ENCODE measurements at places on chromosomes 7 and 10.

GRCh38 chr10:3014968-3015367 lies 52.4 kb upstream of the PFKP start:
- DNase-seq = no peak

GRCh38 chr10:118439824-118440223 lies 97.7 kb upstream of the FAM204A start:
- DNase-seq = no peak

- no peak for DNase-seq
These were observed 706.7 kb upstream of the PHF14 start for GRCh38 chr7:10266976-10267375.

GRCh38 chr7:151702961-151703360 lies 174.0 kb downstream of the PRKAG2 start:
- no peak for DNase-seq

DNA sequence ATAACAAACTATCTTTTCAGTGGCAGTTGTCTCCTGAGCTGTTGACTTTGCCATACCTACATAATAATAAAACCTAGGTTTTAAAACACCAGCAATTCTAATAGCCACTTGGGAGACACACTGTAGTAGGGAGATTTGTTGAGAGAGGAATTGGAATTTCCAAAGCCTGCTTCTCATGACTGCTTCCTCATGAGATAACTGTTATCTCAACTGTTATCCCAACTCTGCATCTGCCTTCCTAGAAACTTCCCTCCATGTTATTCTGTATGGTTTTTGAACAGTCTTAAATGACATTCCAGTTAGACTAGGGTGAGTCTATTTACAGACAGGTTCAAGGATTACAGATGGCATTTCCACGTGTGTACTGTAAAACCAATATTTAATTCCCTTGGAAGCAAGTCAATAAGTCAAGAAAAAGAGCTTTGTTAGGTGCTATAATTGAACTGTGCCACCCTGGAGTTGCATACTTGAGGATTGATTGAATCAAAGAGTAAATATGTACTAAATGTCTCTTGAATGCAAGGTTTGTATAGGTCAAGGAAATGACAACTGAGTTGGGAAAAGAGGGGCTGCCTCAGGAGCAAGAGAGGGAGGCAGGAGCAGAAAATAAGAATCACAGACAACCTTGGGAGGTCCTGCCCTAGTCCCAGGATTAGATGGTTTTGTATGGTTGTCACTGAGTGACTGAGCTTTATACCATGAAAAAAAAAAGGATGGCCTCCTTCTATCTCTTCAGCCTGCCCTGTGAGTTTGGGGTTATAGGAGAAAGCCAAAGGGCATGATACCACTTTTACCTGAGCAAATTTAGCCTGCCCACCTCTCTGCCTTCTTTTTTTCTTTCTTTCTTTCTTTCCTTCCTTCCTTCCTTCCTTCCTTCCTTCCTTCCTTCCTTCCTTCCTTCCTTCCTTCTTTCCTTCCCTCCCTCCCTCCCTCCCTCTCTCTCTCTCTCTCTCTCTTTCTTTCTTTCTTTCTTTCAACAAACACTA lies 9.9 kb upstream of the TM9SF3 start:
- no peak for DNase-seq

DNA sequence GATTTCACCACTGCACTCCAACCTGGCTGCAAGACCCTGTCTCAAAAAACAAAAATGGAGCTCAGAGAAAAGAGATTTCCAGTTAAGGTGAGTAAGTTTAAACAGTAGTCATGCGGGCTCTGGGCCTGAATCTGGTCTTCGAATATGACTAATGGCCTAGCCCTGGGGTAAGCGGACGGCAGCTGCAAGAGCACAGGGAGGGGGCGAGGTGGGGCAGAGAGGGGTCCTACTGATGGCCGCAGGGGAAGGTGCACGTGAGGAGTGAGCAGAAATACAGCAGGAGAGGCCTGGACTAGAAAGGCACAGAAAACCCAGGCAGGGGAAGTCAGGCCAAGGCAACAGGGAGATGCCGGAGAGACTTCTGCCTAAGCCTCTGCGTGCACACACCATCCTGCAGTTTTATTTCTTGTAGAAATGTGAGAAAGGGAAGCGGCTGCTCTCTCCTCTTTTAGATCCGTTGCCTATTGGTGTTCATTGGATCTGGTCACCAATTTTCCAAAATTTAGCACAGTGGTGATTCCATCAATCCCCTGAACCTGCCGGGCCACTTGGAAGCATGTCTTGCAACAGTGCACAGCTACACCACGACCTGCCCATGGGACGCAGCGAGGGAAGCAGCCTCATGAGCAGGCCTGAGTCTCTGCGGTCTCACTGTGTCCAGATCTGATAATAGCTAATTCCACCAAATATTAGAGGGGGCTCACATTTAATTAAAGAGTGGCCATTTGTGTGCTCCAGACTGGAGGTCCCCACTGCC lies 139.0 kb downstream of the PAXIP1 start:
- DNase-seq = no peak

GRCh38 chr10:119480667-119481066 lies 61.9 kb downstream of the RGS10 start:
- no peak for DNase-seq

DNA sequence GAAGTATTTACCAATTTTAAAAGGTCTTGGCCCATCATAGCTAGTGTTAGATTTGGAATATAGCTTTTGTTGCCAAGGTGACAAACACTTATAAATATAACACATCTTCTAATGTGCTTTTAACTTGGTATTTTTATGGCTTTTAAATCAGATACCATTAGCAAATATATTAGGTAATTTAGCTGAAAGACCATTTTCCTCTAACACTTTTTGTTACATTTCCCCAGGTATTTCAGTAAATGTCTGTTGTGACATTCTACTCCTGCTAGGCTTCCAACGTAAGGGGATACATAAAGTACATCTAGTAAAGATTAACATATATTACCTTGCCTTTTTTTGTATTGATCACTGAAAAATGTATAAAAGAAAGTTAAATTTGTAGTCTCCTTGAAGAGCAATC lies 75.0 kb upstream of the SEM1 start:
- no peak for DNase-seq

GRCh38 chr7:30193336-30193943 lies 58.7 kb downstream of the MTURN start:
- DNase-seq = no peak

DNA sequence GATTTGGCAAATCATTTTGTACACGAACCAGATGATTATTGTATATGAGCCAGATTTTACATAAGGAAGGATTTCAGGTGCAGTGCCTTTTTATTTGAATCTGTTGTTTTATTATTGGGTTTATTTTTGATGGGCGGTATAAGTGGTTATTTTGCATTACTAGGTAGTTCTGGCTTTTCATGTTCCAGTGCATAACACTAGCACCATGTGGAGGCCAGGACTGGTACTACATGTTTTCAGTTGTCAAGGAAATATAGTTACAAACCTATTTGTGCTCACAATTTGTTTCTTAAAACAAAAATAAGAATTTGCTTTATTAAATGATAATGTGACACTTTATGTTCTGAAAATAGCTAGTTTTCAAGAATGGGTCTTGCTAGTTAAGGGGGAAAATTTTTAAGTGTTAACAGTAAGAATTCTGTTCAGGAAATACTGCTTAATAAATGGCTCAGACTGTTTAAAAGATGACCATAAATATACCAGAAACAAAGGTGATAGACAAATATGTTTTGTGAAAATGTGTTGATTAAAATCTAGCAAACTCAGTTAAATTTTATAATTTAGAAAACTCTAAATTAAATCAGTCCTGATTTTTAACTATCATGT lies 7.1 kb upstream of the SEMA3E start:
- DNase-seq = peak; percentile 27

GRCh38 chr10:89122433-89123051 lies 84.6 kb downstream of the CH25H start:
- peak; percentile 30 for DNase-seq

GRCh38 chr10:43903451-43903850 lies 254.8 kb upstream of the ZNF32 start:
- DNase-seq = no peak

DNA sequence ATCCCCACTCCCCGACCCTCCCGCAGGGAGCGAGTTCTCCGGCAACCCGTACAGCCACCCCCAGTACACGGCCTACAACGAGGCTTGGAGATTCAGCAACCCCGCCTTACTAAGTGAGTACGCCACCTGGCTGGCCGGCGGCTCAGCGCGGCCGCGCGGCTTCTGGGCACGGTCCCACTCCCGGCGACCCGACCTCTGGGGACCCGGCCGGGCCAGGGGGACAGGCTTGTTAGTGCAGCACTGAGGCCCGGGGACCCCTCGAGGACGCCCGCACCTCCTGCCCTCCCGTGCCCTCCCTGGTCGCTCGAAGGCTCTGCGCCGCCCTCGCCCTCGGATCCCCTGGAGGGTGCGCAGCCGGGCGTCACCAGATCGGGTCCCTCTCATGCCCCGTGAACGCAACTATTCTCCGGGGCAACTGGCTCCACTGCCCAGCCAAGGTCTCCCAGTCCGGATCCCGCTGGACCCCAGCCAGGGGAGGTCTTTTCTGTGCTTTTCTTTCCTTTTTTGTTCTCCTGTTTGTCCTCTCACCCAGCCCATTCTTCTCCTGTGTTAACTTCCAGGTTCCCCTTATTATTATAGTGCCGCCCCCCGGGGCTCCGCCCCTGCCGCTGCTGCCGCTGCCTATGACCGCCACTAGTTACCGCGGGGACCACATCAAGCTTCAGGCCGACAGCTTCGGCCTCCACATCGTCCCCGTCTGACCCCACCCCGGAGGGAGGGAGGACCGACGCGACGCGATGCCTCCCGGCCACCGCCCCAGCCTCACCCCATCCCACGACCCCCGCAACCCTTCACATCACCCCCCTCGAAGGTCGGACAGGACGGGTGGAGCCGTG lies 81.8 kb downstream of the PAX2 start:
- DNase-seq = no peak

GRCh38 chr10:13660551-13660920 lies 73.8 kb downstream of the PRPF18 start:
- DNase-seq = no peak

DNA sequence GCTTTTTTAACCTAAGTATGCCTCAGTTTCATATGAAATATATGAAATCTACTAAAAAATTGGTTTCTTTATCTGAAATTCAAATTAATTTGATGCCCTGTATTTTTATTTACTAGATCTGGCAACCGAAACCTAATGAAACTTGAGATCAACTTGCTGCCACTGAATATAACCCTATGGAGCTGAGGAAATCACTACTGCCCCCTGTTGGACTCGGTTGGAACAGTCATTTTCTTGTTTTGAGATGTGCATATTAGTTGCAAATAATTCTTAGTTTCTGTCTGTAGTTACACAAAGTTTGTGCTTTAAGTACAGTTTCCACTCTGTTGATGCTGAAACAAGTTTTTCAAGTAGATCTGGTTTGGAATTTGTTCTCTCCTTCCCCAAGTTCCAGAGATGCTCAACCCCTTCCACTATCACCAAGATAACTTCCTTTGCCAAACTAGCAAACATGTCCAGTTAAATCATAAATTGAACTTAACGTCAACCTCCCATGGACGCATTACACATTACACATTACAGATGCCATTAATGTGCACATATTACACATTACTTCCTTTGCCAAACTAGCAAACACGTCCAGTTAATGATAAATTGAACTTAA lies 22.2 kb upstream of the EXOC4 start:
- peak; percentile 27 for DNase-seq

- DNase-seq = no peak
These were observed 63.7 kb upstream of the LAMB4 start for GRCh38 chr7:108193594-108194498.

DNA sequence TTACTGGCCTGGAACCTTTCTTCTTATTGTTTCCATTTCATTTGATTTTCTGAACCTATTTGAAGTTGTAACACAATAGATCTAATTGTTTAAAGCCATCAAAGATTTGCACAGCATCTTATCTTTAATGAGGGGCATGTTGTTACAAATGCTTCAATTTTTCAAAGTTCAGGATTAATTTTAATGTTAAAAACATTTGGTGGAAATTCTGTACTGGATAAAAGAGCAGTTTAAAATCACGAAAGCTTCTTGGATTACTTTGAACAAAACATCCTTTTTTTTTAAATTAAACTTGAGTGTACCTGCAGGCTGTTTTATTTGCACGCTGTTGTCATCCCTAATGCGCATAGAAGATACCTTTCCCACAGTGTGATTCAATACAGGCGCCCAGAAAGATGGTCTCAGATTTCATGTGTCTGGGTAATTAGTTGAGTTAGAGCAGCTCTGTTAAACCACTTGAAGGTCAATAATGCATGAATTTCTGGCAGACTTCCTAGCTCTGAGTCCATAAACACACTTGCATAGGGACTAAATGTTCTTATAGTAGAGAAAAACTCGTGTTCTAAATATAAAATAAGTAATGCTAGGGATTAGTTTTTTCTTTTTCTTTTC lies 29.3 kb upstream of the DDX50 start:
- peak; percentile 92 for DNase-seq

GRCh38 chr10:23094786-23095403 lies 484 bp upstream of the MSRB2 start:
- no peak for DNase-seq

GRCh38 chr7:2958416-2959102 lies 85.1 kb downstream of the CARD11 start:
- DNase-seq = no peak

- no peak for DNase-seq
These were observed 48.1 kb upstream of the TAS2R16 start for GRCh38 chr7:123043642-123044041.

DNA sequence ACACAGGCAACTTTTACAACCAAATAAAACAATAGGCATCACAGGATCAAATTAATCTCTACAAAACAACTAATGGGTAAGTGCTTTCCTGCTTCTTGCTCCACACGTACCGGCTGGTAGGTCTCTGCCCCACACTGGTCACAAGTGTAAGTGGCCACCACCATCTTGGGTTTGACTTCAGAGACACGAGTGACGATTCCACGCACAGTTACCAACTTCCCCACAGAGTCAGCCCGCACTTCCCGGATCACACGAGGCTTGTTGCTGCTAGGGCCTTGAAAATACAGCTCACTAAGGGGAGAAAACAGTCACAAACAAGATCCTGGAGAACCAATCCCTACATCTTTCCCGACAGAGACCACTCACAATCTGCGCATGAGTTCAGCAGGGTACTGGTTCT lies 2.3 kb downstream of the MCM7 start:
- DNase-seq = no peak

- DNase-seq = peak; percentile 15
These were observed 204.9 kb upstream of the NPSR1 start for GRCh38 chr7:34453150-34453549.

- peak; percentile 40 for DNase-seq
These were observed 669.5 kb upstream of the GHITM start for GRCh38 chr10:83469728-83470331.

- DNase-seq = peak; percentile 8
These were observed 141.7 kb upstream of the SEMA3A start for GRCh38 chr7:84336303-84336702.

- DNase-seq = no peak
These were observed 1305.4 kb upstream of the SORCS1 start for GRCh38 chr10:108469940-108470339.

DNA sequence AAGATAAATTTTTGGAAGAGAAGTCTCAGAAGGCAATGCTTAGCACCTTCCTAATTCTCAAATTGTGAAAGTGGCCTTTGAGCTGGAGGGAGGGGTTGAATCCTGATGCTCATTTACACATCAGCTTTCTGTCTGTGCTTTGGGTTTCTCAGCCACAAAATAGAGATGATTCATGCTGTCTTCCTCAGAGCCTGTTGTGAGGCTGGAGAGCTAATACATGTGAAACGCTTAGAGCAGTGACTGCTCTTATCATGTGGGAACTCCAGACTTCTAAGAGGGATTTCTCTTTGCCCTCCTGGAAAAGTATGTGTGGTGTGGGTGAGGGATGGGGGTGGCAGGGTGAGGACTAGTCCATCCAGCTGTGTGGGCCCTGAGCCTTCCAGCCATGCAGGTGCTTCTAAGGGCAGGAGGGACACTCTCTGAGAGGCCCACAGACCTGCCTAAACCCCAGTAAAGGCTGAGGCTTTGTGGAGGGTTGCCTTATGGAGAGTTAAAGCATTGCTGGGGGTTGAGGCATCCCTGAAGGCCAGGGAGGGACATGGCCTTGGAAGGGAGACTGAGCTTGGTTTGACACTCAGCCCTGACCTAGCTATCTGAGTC lies 4.8 kb upstream of the EVX1 start:
- peak; percentile 65 for DNase-seq

Data from umbilical cord (tissue), 2 donors.